Stimulated activated CD4-positive, alpha-beta T cell treated with anti-CD3 and anti-CD28 coated beads, Interleukin-1b, Interleukin-23, amount 100 ng/mL, for 4 hours (primary cell): ENCODE measurements at places on chromosomes 11 and 22.

DNA sequence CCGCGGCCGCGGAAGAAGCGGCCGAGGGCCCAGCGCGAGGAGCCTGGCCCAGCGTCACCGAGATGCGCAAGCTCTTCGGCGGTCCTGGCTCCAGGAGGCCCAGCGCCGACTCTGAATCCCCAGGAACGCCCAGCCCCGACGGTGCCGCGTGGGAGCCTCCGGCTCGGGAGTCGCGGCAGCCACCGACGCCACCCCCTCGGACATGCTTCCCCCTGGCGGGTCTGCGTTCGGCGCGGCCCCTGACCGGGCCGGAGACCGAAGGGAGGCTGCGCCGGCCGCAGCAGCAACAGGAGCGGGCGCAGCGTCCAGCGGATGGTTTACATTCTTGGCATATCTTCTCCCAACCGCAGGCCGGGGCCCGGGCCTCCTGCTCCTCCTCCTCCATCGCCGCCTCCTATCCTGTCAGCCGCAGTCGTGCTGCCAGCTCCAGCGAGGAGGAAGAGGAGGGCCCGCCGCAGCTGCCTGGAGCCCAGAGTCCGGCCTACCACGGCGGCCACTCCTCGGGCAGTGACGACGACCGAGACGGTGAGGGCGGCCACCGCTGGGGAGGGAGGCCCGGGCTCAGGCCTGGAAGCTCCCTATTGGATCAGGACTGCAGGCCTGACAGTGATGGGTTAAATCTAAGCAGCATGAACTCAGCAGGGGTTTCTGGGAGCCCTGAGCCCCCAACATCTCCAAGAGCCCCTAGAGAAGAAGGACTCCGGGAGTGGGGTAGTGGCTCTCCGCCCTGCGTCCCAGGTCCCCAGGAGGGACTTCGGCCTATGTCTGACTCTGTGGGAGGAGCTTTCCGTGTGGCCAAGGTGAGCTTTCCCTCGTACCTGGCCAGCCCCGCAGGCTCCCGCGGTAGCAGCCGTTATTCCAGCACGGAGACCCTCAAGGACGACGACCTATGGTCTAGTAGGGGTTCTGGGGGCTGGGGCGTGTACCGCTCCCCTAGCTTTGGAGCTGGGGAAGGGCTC, 1.2 kb downstream of the ARHGEF17 start:
- DNase-seq: no peak

DNA sequence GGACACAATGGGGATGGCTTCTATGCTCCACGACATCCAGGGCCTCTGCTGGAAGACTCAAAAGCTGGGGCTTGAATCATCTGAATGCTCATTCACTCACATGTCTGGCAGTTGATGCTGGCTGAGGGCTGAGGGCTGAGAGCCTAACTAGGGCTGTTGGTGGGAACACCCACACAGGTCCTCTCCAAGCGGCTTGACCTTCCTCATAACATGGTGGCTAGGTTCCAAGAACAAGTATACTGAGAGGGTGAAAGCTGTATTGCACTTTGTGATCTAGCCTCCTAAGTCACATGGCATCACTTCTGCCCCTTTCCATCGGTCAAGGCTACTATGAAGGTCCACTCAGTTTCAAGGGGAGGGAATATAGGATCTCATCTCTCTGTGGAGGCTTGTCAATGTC, 7.5 kb downstream of the TMEM151A start:
- DNase-seq: no peak

DNA sequence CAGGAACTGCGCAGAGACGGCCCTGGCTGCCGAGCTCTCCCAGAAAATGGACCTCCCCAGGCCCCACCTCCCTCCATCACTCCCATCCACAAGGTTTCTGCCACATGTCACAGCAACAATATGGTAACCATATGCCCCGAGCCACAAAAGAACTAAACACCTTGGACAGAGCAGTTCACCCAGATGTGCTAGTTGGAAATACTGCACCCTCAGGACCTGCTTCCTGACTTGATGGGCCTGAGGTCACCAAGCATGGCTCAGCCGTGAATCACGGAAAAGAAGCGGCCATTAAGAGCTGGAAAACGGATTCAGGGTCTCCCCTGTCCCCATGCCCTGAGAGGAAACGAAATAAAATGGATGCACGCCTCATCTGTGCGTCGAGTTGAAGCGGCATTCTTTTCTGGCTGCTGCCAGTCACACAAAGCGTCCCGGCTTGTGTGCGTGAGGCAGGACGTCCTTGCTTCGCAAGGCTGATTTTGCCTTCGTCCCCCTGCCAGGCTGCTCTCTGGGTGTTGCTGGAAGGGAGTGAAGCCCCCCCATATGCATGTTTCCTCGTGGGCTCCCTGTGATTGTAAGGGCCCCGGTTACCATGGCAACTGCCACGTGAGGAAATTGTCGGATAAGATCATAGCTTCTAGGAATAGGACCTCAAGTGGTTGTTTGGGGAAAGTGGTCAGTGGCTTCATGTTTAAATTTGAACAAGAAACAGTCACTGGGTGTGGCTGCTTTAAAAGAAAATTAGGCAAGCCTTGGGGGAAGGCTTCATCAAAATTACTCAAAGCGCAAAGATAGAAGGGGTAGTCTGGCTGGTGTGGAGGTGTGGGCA, 51.7 kb downstream of the FLI1 start:
- no peak for DNase-seq

DNA sequence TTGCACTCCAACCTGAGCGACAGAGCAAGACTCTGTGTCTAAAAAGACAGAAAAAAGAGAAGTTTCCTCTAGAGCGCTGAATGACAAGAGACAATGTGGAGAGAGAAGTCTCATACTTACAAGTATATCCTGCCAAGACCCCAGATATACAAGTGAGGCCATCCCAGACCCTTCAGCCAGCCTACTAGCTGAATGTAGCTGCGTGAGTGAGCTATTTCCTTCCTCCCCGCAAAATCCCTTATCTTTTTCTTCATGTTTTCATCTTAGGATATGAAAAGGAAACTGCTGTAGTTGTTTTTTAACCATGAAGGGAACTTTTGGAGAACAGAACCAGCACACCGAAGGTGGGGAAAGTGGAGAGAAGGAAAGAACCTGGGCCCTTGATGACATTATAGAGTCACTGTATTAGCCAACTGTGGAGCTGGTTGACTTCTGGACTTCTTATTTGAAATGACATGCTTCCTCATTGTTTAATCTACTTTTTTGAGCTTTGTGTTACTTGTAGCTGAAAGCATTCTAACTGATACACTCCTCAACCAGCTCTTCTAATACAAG, 4.4 kb upstream of the DDX17 start:
- DNase-seq: no peak

DNA sequence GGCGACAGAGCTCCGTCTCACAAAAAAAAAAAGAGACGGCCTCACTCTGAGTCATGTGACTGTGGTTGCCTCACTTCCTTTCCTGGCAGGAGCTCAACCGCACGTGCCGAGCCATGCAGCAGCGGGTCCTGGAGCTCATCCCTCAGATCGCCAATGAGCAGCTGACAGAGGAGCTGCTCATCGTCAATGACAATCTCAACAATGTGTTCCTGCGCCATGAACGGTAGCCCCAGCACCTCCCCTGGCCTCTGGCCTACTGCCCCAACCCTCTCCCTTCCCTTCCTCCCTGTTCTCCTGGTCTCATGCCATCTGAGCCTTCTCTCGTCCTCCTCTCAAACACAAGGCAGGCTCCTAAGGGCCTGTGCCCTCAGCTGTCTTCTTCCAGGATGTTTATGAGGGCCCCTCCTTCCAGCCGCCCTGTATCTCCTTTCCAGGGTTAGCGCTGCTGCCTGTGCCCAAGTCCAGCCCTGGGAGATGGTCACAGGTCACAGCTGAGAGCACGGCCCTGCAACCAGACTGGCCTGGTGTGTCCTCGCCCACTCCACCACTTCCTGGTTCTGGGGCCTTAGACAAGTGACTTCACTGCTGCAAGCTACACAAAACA, 30.7 kb downstream of the TOM1 start:
- peak; percentile 47 for DNase-seq

GRCh38 chr11:102155676-102156075, 45.4 kb downstream of the YAP1 start:
- DNase-seq: no peak

DNA sequence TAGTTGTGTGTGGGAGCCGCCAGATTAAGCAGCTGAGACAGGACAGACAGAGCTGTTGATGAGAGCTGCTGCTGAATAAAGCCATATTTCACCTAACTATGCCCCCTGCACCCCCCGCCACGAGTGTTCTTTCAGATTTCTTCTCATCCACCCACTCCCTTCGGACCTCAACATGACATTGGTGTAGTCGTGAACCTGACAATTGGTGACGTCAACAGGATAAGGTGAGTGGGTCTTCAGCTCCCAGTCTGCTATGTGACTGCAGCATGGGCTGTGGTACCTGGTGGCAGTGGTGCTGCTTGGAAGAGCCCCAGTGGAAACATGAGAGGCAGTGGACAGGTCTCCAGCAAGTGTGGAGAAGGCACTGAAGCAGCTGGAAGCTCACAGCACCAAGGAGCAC, 28.3 kb upstream of the KCNA4 start:
- DNase-seq: no peak

GRCh38 chr11:133078591-133079404, 453.5 kb downstream of the OPCML start:
- DNase-seq: no peak

GRCh38 chr11:132336781-132337535, 966.5 kb downstream of the NTM start:
- no peak for DNase-seq

DNA sequence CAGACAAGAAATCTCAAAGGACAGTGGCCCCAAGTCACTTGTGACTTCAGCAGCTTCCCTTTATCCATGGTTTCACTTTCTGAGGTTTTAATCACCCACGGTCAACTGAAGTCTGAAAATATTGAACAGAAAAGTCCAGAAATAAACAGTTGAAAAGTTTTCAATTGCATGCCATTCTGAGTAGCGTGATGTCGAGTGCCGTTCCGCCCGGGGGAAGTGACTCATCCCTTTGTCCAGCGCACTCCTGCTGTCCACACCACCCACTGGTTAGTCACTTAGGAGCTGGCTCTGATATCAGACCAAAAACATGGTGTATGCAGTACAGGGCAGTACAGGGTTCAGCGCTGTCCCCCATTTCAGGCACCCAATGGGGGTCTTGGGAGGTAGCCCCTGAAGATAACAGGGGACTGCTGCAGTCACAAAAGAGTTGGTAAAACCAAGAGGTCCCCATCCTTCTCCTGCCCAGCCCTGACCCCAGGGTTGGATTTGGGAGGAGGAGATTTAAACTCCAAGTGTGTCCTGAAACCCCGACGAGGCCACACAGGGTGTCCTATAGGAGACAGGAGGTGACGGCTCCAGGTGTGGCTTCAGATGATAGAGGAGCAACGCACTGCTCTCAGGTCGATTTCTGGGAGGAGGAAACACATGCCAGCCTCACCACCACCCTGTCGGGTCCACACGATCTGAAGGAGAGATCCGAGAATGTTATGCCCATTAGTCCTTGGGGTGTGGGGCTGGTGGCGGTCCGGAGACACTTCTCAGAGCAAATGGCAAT, 390.1 kb downstream of the CTTN start:
- no peak for DNase-seq

- DNase-seq: no peak
These were observed 31.8 kb downstream of the ARHGAP1 start for GRCh38 chr11:46668480-46669085.

- DNase-seq: no peak
These were observed 8.8 kb upstream of the CUL5 start for GRCh38 chr11:107999759-108000455.

- peak; percentile 99 for DNase-seq
These were observed at the start of gene LIMK2 for GRCh38 chr22:31211862-31212730. LIMK2 (plus strand) TSS chr22:31212298; CDS start chr22:31212409, 111 bp downstream.

GRCh38 chr22:17824457-17824856, 50.2 kb upstream of the BID start:
- DNase-seq: no peak

DNA sequence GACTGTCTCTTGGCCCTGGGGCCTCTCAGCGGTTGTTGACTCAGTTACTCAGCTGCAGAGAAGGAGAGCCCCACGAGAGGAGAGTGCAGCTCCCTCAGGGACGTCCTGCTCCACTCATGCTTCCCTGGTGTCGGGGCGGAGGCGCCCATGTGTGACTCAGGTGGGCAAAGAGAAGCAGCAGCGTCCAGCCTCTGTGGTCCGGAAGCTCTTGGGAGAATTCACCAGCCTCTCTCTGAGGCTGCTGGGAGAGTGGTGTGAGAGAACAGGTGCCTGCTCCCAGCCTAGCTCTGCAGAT, 25.7 kb downstream of the GLB1L2 start:
- DNase-seq: no peak

DNA sequence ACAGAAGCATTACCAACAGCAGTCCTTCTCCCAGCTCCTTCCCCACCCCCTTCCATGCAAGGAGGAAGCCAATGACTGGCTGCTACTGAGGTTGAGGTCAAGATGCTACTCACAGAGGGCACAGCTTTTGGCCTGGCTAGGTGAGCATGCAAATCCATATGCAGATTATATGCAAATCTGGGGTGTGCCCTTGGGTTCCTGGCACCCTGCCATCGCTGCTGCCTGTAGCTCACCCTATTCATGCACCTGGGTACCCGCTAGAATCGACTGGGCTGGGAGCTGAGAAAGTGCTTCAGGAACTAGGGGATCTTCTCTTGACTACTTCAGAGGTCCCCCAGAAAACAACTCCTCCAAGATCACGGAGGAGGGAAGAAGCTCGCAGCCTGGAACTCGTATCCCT, 4.0 kb downstream of the DSCAML1 start:
- DNase-seq: no peak

DNA sequence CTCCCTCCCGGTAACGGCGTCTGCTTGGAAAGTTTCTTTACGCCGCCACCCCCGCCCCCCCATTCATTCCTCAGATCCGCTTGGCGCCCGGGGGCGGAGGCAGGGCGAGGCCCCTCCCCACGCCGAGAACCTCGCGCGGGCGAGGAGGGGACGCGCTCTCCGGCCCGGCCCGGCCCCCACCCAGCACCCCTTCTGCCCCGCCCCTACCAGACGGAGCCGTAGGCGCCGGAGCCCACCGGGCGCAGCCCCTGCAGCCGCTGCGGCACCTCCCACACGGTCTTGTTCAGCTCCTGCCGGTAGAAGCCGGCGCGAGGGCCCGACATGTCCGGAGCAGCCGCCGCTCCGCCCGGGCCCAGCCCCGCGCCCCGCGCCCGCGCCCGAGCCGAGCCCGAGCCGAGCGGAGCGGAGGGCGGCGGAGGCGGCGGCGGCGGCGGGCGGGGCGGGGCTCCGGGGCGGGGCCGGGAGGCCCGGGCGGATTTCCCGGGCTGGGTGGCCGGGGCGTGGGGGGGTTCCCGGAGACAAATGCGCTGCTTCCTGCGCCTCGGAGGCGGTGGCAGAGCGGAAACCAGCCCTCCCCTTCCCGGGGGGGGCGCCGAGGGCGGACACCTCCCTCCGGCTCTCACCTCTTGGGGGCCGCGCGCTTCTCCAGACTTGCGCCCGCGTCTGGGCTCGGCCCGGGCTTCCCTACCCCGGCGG, at the start of gene MAPK11:
MAPK11 (minus strand) TSS at position 411 of the 696 bp plus-strand sequence; CDS start at position 323, 88 bp downstream.
- DNase-seq: peak; percentile 62

GRCh38 chr22:44338177-44338810, 25.5 kb upstream of the SHISAL1 start:
- DNase-seq: no peak
